Omental fat pad (tissue), 4 donors: ENCODE measurements at places on chromosomes 1 and 21.

- DNase-seq: no peak
Measured at GRCh38 chr1:204545202-204545601, 29.0 kb downstream of the MDM4 start.

- no peak for DNase-seq
Measured at GRCh38 chr1:57088653-57089052, 122.8 kb upstream of the C8B start.

- DNase-seq: no peak
Measured at GRCh38 chr1:33152685-33153432, 29.0 kb downstream of the TRIM62 start.

GRCh38 chr1:218315638-218316037 lies 29.5 kb upstream of the TGFB2 start:
- no peak for DNase-seq

DNA sequence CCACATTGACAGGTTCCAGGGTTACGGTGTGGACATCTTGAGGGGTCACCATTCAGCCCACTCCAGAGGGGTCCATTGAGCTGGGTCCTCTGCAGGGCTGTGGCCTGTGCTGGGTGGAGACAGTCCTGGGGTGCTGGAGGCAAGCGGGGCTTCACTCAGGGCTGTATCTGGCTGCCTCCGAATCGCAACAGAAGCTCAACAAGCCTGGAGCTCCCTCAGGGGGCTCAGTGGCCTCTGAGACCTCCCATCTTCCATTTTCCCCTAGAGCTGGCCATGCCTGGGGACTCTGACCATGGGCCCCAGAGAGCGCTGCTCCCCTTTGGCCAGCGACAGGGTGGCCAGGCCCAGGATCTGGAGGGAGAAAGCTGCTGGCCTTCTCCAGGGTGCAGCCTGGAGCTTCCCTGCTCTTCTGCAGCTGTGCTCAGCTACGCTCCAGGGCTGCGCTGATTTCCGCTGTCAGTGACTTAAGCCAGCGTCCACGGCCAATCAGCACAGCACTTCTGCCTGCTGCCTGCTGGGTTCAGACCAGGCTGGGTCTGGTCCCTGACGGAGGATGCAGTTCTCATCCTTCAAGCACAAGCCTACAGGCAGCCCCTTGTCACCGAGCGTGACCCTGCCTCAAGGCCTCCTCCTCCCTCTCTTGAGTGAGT lies 45.0 kb upstream of the ADARB1 start:
- DNase-seq: no peak
